Stimulated activated CD4-positive, alpha-beta T cell treated with anti-CD3 and anti-CD28 coated beads, Interleukin-2, amount 100 ng/mL, for 24 hours (primary cell): ENCODE measurements at places on chromosomes 7 and 10.

DNA sequence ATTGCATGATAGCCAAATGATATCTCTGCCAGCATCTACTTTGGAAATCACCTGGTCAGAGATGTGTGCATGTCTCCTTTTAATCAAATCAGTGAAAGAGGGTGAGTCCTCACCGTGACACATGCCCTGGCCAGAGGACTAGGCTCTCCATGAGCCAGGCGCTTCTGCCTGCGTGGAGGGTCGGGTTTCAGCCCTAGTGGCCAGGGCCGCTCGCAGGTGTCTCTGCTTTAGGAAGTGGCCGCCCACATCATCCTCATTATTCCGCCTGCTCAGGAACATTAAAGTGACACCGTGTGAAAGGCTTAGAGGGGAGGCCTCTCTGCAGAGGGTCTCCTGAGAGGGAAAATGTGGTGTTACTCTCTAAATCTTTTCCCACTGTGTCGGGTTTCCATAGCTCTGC, 173.6 kb upstream of the PRKCQ start:
- no peak for DNase-seq

GRCh38 chr7:32648408-32649156, 153.3 kb downstream of the AVL9 start:
- DNase-seq = no peak

GRCh38 chr10:91006001-91006751, 85.3 kb upstream of the ANKRD1 start:
- peak; percentile 66 for DNase-seq

- no peak for DNase-seq
Observed at GRCh38 chr7:1558841-1559625, 3.0 kb upstream of the TMEM184A start.

DNA sequence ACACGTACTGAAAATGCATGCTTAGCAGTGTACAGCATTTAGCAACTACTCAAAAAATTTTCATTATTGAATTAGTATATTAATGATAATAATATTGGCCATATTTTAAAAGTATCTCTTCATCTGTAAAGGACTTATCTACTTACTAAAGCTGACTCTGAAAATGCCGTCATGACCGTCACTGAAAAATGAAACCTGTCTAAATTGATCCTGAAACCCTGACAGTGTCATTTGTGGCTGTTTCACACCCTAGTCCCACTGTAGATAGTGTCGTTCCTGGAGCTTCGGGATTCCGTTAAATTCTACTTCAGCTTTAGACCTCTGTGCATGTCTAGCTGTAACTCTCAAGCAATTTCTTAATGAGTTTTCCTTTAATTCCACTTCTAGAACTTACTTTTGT, 35.8 kb upstream of the EZH2 start:
- no peak for DNase-seq

DNA sequence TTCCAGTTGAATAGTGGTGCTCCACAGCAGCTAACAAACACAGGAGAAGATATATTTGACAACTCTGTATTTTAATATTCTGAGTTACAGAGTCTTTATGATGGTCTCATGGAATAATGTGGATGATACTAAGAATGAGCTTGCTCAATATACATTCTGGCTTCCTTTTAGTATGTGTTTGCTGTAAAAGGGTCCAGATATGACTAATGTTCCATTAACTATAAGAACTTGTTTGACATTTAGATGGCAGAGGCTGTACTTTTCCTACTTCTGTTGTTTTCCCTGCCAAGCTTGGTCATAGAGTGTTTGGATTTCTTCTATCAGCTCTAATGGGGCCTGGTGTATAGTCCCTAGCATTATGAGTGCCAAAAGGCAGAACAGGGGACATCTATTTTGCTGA, 61.5 kb upstream of the GPR22 start:
- no peak for DNase-seq

GRCh38 chr10:126235091-126235978, 152.9 kb downstream of the ADAM12 start:
- no peak for DNase-seq

DNA sequence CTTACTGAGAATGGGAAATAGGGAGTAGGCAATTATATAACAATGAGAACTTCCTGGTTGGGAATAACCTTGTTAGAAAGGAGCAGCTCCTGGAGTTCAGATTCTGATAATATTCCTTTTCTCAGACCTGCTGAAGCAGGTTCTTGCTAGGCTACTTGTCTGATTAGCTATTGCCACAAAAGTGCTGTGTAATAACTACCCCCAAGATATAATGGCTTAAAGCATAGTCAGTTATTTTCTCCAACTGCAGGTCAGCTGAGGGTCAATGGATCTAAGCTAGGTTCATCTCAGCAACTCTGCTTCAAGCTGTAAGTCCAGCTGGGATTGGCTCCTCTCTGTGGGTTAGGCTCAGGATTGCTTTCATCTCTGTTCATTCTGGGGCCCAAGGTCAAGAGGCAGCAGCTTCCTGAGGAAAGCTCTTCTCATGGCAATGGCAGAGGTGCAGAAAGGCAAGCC, 9.4 kb upstream of the CNOT4 start:
- DNase-seq = no peak

- DNase-seq = no peak
Observed at GRCh38 chr7:22061775-22062174, 116.1 kb upstream of the CDCA7L start.

DNA sequence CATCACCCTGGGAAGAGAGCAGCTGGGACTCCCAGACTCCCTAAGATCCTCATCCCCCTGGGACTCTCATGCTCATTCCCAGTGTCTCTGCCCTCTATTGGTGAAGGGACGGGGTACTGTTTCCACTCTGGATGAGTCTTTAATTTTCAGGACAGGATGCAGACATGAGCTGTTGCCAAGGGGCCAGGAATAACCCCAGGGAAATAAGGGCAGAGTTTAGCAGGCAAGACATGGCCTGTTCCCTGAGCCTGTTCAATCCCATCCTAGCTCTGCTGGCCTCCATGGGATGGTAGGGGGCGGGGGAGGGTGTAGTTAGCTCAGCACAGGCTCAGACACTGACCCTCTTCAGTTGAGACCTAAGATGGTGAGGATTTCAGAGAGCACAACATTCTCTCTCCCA, 14.0 kb downstream of the C10orf105 start:
- DNase-seq = no peak

DNA sequence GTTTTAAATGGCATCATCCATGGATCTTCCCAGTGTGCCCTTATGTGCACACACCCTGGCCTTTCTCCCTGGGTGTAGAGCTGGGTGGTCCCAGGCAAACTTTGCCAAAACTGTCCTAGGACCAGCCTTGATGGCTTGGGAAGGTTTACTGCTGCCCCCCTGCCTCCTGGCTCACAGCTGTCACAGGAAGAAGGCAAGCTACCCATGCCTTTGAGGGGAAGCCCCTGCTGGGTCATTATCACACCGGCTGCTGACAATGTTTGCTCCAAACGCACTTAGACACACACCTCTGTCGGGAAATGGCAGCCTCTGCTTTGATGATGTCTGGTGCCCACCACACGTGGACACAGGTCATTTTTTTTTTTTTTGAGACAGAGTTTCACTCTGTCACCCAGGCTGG, 25.2 kb upstream of the FIGNL1 start:
- no peak for DNase-seq

GRCh38 chr10:15419279-15419874, 48.3 kb upstream of the FAM171A1 start:
- DNase-seq = peak; percentile 48

GRCh38 chr10:130458509-130458908, 322.3 kb downstream of the GLRX3 start:
- no peak for DNase-seq

DNA sequence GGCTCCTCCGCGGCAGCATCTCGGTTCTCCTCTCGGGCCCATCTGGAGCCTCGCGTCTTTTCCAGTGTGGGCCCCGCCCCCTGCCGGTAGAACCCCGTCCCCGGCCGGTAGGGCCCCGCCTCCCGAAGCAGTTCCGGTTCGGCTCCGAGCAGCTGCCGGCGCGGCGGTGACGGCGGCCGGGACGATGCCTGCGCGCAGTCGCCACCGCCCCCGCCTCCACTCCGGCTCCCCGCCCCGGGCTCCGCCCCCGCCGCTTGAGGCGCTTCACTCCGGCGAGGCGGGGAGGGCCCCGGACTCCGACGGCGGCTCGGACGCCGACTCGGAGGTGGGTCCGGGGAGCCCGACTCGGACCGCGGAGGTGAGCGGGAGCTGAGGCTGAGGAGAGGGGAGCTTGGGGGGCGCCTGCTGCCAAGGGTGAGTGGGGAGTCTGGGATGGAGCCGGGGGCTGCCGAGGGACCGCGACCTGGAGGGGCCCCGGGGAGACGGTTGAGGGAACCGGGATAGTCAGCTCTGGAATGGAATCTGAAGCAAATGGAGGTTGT, at the start of gene SAMD8:
TSS of gene SAMD8 (plus strand) at position 292 of the 542 bp plus-strand sequence. CDS start 38,873 bp downstream, outside the sequence.
- DNase-seq = peak; percentile 98

GRCh38 chr10:83654689-83655088, 484.6 kb upstream of the GHITM start:
- DNase-seq = no peak
